ENCODE measurements at places on chromosomes 4 and X. TPM values are rescaled to one million over a fixed set of nuclear protein-coding genes. Genes with fewer than 3 reads are reported as not detected.

GRCh38 chr4:186266729-186267456, 904 bp downstream of the F11 start:
- no peaks in the 10 kb centered on the region for H3K27me3 ChIP-seq
- DNase-seq: peak; percentile 77
- peak overlapping the region; percentile 41 for H3K4me3 ChIP-seq
- peaks cover 14% of the 10 kb centered on the region for H3K4me1 ChIP-seq

- no peaks in the 10 kb centered on the region for H3K27me3 ChIP-seq
- no peak for DNase-seq
- H3K36me3 ChIP-seq: no peaks in the 10 kb centered on the region
- no peak overlapping the region for H3K4me3 ChIP-seq
- peaks cover 31% of the 10 kb centered on the region for H3K4me1 ChIP-seq
- H3K27ac ChIP-seq: no peak overlapping the region
Observed at GRCh38 chr4:145101091-145101490, 3.0 kb downstream of the ABCE1 start.

DMD gene
- total RNA-seq: 39.2 TPM

GRCh38 chr4:148166132-148166591, 276.1 kb downstream of the NR3C2 start:
- peaks cover 10% of the 10 kb centered on the region for H3K4me1 ChIP-seq
- DNase-seq: no peak
- no peak overlapping the region for H3K4me3 ChIP-seq
- H3K36me3 ChIP-seq: no peaks in the 10 kb centered on the region
- no peak overlapping the region for H3K27ac ChIP-seq

- no peaks in the 10 kb centered on the region for H3K4me1 ChIP-seq
- no peaks in the 10 kb centered on the region for H3K27me3 ChIP-seq
- no peak overlapping the region for H3K4me3 ChIP-seq
- no peak overlapping the region for H3K27ac ChIP-seq
- H3K36me3 ChIP-seq: no peaks in the 10 kb centered on the region
Observed at GRCh38 chr4:143026459-143027170, 158.1 kb upstream of the USP38 start.

- H3K36me3 ChIP-seq: no peaks in the 10 kb centered on the region
- peaks cover 32% of the 10 kb centered on the region for H3K4me1 ChIP-seq
- no peak overlapping the region for H3K27ac ChIP-seq
- DNase-seq: no peak
- no peak overlapping the region for H3K4me3 ChIP-seq
Observed at GRCh38 chr4:68336530-68336929, 13.4 kb downstream of the YTHDC1 start.

AKAP14 gene
- total RNA-seq: not detected

INTU gene
- 3.8 TPM for total RNA-seq

DNA sequence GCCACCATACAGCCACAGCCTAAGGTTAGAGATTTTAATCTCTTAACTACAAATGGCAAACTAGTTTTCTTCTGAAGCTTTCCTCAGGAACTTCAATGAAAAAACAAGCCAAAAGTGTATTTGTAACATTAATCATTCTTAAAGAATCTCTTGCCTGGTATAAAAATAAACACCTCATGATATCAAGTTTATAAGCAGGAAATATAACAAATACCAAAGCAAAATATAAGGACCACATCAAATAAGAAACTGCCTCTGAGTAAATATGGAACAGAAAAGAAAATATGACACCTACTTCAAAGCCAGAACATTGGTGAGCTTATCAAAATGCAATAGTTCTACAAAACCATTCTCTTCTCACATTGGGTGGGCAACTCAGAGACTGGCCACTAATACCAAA, 89.9 kb downstream of the GPC4 start:
- H3K27ac ChIP-seq: no peak overlapping the region
- no peaks in the 10 kb centered on the region for H3K36me3 ChIP-seq
- no peaks in the 10 kb centered on the region for H3K27me3 ChIP-seq
- H3K4me3 ChIP-seq: no peak overlapping the region
- no peaks in the 10 kb centered on the region for H3K4me1 ChIP-seq
- no peak for DNase-seq
